ENCODE measurements at places on chromosomes 4 and X.

DNA sequence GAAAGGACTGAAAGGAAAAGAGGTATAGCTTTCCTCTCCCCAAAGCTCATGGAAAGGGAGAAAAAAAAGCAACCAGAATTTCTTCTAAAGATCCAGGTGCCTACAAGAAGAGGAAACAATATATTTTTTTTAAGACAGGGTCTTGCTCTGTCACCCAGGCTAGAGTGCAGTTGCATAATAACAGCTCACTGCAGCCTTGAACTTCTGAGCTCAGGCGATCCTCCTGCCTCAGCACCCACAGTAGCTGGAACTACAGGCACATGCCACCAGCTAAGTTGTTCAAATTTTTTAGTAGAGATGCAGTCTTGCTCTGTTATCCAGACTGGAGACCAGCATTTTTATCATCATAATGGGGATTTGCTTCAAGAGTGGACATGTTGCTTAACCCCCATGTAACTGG, 30.5 kb upstream of the BBS12 start:
- peaks cover 4% of the 10 kb centered on the region for H3K4me1 ChIP-seq
- H3K36me3 ChIP-seq = no peaks in the 10 kb centered on the region
- no peak for DNase-seq
- H3K4me3 ChIP-seq = no peak overlapping the region
- no peak overlapping the region for H3K27ac ChIP-seq
- H3K27me3 ChIP-seq = peaks cover 2% of the 10 kb centered on the region

- H3K4me1 ChIP-seq = no peaks in the 10 kb centered on the region
- H3K27ac ChIP-seq = no peak overlapping the region
- no peak for DNase-seq
These were observed 162.8 kb upstream of the MAMLD1 start for GRCh38 chrX:150200361-150200760.

- no peaks in the 10 kb centered on the region for H3K4me1 ChIP-seq
- no peaks in the 10 kb centered on the region for H3K36me3 ChIP-seq
- H3K27ac ChIP-seq = no peak overlapping the region
- H3K4me3 ChIP-seq = no peak overlapping the region
- no peaks in the 10 kb centered on the region for H3K27me3 ChIP-seq
These were observed 272.8 kb upstream of the TENM3 start for GRCh38 chr4:181970366-181970765.

- no peaks in the 10 kb centered on the region for H3K4me1 ChIP-seq
- H3K4me3 ChIP-seq = no peak overlapping the region
- H3K36me3 ChIP-seq = no peaks in the 10 kb centered on the region
- no peak for DNase-seq
These were observed 20.7 kb upstream of the MAB21L2 start for GRCh38 chr4:150561143-150561737.

DNA sequence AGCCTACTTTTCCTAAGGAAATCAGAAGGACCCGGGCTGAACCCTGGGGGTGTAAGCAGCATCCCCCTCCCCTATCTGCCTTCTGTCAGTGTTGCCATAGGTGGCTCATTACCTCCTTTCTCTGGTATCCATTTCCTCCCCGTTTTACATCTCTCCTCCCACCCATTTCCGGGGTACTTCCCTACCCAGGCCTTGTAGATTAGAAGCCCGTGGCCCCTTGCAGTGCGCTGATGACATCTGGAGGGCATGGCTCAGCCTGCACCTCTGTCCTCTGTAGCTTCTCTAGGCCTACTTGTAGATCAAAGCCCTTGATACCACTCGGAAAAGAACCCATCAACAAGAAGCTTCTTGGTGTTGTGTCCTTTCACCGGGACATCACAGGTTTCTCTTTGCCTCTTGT, 71.8 kb downstream of the NBDY start:
- H3K36me3 ChIP-seq = no peaks in the 10 kb centered on the region
- no peak overlapping the region for H3K4me3 ChIP-seq
- DNase-seq = no peak
- no peaks in the 10 kb centered on the region for H3K27me3 ChIP-seq
- no peaks in the 10 kb centered on the region for H3K4me1 ChIP-seq
- no peak overlapping the region for H3K27ac ChIP-seq

DNA sequence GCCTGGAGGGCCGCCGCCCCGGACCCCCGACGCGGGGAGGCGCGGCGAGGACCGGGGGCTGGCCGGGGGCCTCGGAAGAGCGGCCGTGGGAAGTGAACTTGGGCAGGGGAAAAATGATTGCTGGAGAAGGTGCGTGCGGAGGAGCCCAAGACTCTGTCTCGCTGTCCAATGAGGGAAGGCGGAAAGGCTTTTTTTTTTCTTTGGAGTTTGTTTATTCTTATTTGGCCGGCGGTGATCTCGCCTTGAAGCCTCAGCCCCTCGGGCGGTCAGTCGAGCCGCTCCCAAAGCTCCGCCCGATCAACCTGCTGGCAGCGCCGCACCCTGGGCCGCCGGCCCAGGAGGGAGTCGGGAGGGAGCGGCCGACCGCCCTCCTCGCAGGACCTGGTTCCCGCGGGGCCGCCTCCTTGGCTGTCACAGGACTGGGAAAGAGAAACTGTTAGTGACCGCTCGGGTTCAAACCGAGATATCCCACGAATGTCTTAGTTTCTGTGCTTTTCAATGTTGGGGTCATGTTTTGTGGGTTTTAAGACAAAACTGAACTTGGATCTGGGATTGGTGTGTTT, 2.5 kb downstream of the CPEB2 start:
- H3K27me3 ChIP-seq = peaks cover 15% of the 10 kb centered on the region
- peak; percentile 32 for DNase-seq
- no peak overlapping the region for H3K27ac ChIP-seq
- no peaks in the 10 kb centered on the region for H3K36me3 ChIP-seq
- no peaks in the 10 kb centered on the region for H3K4me1 ChIP-seq

GRCh38 chr4:38050560-38051350, 90.6 kb downstream of the PTTG2 start:
- H3K36me3 ChIP-seq = peaks cover 10% of the 10 kb centered on the region
- no peaks in the 10 kb centered on the region for H3K27me3 ChIP-seq
- no peak overlapping the region for H3K27ac ChIP-seq
- H3K4me3 ChIP-seq = no peak overlapping the region
- DNase-seq = no peak

GRCh38 chr4:157808796-157809383, 363.9 kb downstream of the GASK1B start:
- DNase-seq = no peak
- peaks cover 2% of the 10 kb centered on the region for H3K4me1 ChIP-seq
- H3K36me3 ChIP-seq = no peaks in the 10 kb centered on the region
- H3K27me3 ChIP-seq = no peaks in the 10 kb centered on the region

DNA sequence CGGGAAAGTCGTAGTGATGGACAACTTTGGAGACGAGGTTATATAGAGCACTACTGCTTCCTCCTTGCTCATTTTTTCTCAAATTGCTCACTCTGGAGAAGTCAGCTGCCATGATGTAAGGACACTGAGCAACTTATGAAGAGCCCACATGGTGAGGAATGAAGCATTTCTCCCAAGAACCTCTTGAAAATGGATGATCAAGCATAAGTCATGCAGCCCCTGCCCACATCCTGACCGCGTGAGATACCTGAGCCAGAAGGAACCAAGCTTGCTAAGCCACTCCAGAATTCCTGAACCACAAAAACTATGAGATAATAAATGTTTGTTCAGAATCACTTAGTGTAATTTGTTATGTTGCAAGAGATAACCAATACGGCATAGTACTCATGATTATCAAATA, 42.8 kb downstream of the PDE5A start:
- no peak overlapping the region for H3K4me3 ChIP-seq
- no peaks in the 10 kb centered on the region for H3K36me3 ChIP-seq
- no peaks in the 10 kb centered on the region for H3K27me3 ChIP-seq
- no peaks in the 10 kb centered on the region for H3K4me1 ChIP-seq
- no peak for DNase-seq
- H3K27ac ChIP-seq = no peak overlapping the region

DNA sequence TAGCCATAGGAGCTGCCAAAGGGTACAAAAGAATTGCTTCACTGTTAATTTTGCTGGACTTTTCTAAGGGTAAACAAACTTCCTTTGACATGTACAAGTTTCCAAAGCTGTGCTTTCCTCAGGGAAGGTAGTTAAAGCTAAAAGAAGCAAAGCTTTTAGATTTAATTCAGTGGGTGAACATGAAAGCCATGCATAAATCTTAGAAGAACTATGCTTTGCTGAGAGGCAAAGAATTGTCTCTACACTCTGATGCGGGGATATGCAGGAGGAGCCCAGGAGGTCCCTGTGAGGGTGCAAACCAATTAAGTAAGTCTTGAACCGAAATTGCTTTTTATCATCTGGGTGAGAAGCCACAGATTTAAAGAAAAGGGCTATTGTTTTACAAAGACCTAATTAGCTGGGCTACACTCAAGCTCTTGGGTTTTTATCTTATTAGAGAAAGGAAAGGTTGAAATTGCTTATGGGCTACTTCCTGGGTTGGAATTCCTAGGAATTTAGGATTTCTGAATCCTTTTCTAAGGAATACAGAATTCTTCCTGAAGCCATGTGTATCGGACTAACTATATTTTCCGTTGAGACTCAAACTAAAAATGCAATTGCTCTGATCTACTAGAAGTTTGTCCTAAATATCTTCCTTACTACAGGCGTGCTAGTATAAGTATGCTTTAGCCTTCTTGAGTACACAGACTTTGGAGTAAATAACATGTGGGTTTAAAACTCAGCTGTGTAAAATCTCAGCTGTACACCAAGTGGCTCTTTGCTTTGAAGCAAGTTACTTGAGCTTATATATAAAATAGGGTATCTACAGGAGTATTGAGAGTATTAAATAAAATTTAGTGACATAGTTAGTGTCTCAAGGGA, 188.4 kb upstream of the ANK2 start:
- H3K27ac ChIP-seq = peak overlapping the region; percentile 94
- no peak overlapping the region for H3K4me3 ChIP-seq
- H3K4me1 ChIP-seq = peaks cover 14% of the 10 kb centered on the region

DNA sequence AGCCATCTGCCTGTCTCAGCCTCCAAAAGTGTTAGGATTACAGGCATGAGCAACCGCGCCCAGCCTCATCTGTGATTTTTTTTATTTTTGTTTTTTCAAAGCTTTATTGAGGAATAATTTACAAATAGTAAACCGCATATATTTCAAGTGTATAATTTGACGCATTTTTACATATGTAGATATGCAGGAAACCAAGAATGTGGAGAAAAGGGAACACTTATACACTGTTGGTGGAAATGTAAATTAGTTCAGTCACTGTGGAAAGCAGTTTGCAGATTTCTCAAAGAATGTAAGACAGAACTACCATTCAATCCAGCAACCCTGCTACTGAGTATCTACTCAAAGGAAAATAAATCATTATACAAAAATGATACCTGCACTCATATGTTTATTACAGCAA, 85.9 kb downstream of the SLC16A2 start:
- no peak overlapping the region for H3K27ac ChIP-seq
- no peaks in the 10 kb centered on the region for H3K36me3 ChIP-seq
- no peaks in the 10 kb centered on the region for H3K27me3 ChIP-seq
- peaks cover 1% of the 10 kb centered on the region for H3K4me1 ChIP-seq
- no peak for DNase-seq
- H3K4me3 ChIP-seq = no peak overlapping the region

DNA sequence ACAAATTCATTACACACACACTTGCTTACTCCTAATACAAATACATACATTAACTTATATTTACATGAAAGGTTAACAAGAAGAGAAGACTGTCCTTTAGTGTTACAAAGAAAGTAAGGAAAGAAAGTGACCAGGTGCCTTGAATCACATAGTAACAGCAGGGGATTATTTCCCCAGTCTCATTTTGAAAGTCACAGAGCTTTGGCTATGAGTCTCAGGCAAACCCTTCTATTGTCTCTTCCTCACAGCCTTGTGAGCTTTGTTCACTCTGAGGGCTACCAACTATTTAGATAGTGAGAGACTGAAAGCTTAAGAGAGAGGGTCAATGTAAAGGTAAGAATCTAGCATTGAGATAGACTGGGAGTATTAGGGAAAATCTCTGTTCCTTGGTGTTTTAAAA, 161.6 kb downstream of the NPNT start:
- no peak overlapping the region for H3K4me3 ChIP-seq
- H3K27me3 ChIP-seq = no peaks in the 10 kb centered on the region
- H3K36me3 ChIP-seq = no peaks in the 10 kb centered on the region
- DNase-seq = peak; percentile 18
- peaks cover 1% of the 10 kb centered on the region for H3K4me1 ChIP-seq
- H3K27ac ChIP-seq = no peak overlapping the region

DNA sequence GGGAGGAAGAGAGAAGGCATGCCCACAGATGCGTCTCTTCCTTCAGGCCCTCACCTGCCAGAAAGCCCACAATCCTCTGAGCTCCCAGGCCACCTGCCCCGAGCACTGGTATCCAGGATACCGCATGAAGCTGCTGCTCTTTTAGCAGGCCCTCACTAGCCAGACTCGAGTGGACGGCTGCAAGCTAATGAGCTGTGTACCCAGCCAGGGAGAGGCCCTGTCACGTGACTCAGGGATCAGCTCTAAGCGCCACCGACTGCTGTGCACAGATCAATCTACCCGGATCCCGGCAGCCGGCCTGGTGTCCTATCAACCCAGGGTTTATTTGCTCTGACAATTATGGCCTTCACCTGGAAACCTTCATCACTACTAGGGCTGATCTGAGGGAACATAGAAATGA, 39.0 kb downstream of the BCOR start:
- peaks cover 10% of the 10 kb centered on the region for H3K36me3 ChIP-seq
- H3K27ac ChIP-seq = no peak overlapping the region
- H3K4me3 ChIP-seq = no peak overlapping the region
- H3K4me1 ChIP-seq = no peaks in the 10 kb centered on the region
- no peak for DNase-seq
- H3K27me3 ChIP-seq = no peaks in the 10 kb centered on the region

GRCh38 chr4:158819942-158820786, 51.3 kb downstream of the FNIP2 start:
- H3K36me3 ChIP-seq = no peaks in the 10 kb centered on the region
- no peak overlapping the region for H3K27ac ChIP-seq
- no peaks in the 10 kb centered on the region for H3K27me3 ChIP-seq
- no peak overlapping the region for H3K4me3 ChIP-seq

- no peaks in the 10 kb centered on the region for H3K36me3 ChIP-seq
- no peak overlapping the region for H3K4me3 ChIP-seq
- no peak overlapping the region for H3K27ac ChIP-seq
These were observed 228.8 kb downstream of the THOC2 start for GRCh38 chrX:123504047-123504446.

DNA sequence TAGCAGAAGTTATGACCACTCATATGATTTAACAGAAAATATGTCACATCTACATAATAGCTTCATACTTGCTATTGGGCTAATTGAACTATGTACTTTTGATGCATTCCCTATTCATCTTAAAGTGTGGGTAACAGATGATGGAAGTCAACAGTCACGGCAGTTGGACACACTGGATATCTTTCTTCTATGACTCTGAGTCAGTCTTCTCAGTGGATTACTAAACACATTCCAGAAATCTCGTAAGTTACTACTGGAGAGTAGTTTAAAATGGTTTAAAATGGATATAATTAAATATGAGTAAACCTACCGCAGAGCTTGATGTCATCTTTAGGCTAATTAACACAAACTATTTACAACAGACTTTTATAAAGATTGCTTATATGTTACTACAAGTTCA, 30.1 kb upstream of the CFAP299 start:
- no peaks in the 10 kb centered on the region for H3K36me3 ChIP-seq
- H3K27ac ChIP-seq = no peak overlapping the region
- no peak for DNase-seq
- H3K27me3 ChIP-seq = no peaks in the 10 kb centered on the region
- H3K4me3 ChIP-seq = no peak overlapping the region
- no peaks in the 10 kb centered on the region for H3K4me1 ChIP-seq

GRCh38 chrX:152313529-152314302, 137.4 kb downstream of the GABRA3 start:
- H3K27me3 ChIP-seq = no peaks in the 10 kb centered on the region
- H3K27ac ChIP-seq = no peak overlapping the region
- DNase-seq = no peak
- H3K36me3 ChIP-seq = no peaks in the 10 kb centered on the region

All from neuronal stem cell (in vitro differentiated cells).